ENCODE measurements at places on chromosomes 16 and 17.

GRCh38 chr16:23608194-23608593 is 12.1 kb upstream of the NDUFAB1 start:
- no peak for DNase-seq

DNA sequence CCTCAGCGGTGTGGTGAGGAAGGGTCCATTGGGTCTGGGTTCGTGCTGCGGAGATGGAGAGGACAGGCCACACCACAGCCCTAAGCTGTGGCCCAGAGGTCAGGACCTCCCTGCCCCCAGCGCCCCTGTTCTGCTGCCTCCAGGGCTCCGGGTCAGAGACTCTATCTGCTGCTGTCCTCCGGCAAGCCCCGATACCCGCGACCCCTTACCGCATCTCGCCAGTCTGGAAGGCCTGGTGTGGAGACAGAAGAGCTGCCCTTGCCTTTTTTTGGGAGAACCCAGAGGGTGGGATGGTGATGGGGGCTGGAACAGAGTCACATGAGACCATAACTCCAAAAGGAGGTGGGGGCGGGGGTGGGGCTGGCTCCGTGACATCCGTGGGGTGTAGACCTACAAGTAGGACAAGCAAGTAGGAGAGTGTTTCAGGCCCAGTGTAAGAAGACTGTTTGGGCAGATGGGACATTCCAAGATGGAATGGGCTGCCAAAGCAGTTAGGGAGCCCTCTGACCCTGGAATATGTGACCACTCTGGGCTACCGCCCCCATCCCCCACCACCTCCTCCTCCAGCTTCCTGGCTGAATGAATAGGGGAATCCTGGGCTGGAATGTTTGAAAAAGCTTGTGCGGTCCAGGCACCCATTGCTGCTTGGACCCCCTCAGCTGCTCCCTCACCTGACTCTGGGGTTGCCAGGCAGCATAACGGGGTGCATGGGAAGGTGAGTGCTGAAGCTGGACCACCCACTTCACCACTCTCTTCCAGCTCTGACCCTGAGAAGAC is 1.4 kb downstream of the XYLT2 start:
- no peak for DNase-seq

- DNase-seq = no peak
Observed at GRCh38 chr17:47622180-47622549, 27.6 kb upstream of the KPNB1 start.

GRCh38 chr17:48440669-48441068 is 10.7 kb upstream of the SKAP1 start:
- DNase-seq = no peak

DNA sequence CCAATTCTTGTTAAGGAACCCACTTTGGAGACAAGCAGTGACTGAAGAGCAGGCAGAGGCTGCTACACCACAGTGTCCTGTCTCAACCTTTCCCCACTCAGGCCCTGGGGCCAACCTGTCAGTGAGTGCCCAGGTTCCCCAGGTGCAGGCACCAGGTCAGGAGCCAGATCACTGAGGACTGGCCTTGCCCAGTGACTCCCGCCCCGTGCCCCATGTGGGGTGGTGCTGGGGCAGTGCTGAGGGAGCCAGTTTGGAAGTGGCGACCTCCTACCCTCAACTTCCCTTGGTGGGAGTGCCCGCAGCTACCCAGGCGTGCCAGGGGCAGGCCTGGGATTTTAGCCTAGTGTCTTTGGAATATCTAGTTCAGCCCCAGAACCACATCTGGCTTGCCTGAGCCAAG is 29.3 kb downstream of the SREBF1 start:
- DNase-seq = no peak
